ENCODE measurements at places on chromosomes 3 and 15.

DNA sequence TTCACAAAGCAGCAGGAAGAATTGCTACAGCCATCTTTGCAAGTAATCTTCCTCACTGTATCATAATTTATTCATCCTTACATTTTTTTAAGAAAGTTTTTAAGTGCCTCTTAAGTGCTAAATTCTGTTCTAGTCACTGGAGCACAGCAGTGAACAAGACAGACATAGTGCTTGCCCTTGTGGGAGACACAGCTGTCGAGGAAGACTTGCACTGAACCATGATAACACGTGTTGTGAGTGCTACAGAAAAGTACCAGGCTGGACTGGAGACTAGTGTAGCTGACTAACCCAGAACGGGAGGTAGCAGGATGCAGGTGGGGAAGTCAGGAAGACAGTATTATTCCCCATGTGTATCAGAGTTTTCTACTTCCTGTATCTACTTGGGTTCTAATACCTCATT is 300.6 kb downstream of the TBL1XR1 start:
- no peak for DNase-seq

GRCh38 chr3:24857945-24858344 is 363.3 kb upstream of the THRB start:
- no peak for DNase-seq

DNA sequence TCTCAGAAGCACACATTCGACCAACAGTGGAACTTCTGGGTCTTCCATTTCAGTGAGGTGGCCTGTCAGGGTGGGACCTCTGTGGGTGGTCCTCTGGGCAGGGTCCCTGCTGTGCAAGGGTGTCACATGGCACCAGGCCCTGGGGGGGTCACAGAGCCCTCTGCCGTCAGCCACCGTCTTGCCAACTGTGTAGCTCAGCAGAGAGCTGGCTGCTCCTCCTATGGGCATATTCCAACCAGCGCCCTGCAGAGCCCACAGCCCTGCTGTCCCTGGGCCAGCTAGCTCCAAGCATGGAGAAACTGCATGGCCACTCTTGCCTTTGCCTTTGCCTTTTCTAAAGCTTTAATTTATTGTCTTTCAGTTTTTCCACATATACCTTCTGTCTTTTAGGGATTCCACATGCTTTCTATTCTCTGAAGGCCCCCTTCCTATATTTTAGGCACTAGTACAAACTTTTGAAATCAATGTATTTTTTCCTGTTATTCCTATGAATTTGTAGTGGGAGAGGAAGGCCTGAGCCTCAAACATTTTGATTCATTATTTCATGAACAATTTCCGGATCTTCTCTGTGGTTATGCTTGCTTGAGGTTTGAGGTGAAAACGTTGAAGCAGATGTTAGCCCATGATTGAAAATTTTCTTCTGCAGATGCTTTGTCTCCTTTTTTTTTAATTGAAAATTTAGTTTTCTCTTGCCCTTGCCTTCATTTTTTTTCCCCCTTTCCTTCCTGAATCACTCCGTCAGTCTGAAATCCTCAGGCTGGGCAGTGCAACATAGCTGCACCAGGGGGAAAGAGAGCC is 11.7 kb downstream of the IQCF1 start:
- no peak for DNase-seq

GRCh38 chr3:51269466-51269865 is 115.6 kb upstream of the MANF start:
- no peak for DNase-seq

GRCh38 chr3:58568572-58569286 is 8.5 kb downstream of the FAM107A start:
- DNase-seq: peak; percentile 75

- no peak for DNase-seq
These were observed 8.6 kb upstream of the SKIC8 start for GRCh38 chr15:78307976-78308375.

GRCh38 chr3:102265720-102266119 is 169.1 kb upstream of the ZPLD1 start:
- no peak for DNase-seq

DNA sequence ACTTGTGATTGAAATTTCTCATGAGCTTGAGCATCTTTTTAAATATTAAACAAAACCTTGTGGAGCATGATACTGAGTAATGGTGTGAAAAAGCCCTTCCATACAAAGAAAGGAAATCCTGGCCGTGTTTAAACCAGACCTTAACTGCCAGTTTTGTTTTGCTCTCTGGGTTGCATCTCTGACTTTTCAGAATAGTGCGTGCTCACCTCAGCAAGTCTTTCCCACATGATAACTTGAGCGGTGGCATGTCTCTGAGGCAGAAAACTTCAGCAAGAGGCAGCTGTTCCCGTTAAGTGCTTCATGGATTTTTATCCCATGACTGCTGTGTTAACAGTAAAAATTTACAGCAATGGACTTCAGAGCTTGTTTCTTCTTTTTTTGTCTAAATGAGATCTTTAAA is 393.3 kb downstream of the FEZF2 start:
- DNase-seq: no peak

GRCh38 chr3:61356685-61357084 is 105.4 kb upstream of the FHIT start:
- no peak for DNase-seq

DNA sequence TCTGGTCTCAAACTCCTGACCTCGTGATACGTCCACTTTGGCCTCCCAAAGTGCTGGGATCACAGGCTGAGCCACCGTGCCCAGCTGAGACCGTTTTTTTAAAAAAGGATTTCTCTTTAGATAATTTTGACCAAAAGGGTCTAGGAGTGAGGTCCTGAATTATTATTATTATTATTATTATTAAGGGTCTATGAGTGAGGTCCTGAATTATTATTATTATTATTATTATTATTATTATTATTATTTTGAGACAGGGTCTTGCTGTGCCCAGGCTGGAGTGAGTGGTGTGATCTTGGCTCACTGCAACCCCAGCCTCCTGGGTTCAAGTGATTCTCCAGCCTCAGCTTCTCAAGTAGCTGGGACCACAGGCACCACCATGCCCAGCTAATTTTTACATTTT is 20.6 kb upstream of the ARID3B start:
- no peak for DNase-seq

DNA sequence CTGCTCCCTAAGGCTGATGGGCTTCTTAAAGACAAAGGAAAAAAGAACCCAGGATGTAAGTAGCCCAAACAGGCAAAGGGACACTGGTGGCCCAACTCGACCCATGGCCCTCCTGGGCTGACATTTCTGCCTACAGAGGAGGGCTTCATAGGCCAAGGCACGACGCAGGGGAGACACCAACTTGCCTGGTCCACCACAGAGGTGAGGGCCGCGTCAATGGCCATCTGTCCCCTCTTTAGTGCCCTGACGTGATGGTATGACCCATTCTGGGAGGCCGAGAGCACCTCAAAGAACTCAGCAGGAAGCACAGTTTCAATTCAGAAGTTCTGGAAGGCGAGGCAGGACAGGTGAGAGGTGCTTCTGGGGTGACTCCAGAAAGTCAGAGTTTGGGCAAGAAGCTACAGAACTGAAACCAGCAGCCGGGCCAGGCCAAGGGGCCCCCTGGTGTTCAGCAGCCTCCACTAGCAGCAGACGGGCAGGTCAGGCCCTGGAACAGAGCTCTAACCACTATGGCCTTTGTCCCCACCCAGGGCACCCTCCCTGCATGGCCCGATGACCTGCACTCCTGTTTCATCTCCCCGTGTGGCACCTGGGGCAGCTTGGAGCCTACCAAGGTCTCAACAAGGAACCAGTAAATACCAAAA is 45.1 kb downstream of the HMCES start:
- peak; percentile 75 for DNase-seq

Measured in GM10248 (cell line).